Spinal cord (tissue), 10 donors: ENCODE measurements at places on chromosomes 3 and 15. TPM values are rescaled to one million over a fixed set of nuclear protein-coding genes. Genes with fewer than 3 reads are reported as not detected.

The CMSS1 gene
- 28.4 TPM for total RNA-seq

The KCNH8 gene
- 6.9 TPM for total RNA-seq

GRCh38 chr3:78003090-78003489 lies 963.2 kb downstream of the ROBO2 start:
- DNase-seq = no peak

DNA sequence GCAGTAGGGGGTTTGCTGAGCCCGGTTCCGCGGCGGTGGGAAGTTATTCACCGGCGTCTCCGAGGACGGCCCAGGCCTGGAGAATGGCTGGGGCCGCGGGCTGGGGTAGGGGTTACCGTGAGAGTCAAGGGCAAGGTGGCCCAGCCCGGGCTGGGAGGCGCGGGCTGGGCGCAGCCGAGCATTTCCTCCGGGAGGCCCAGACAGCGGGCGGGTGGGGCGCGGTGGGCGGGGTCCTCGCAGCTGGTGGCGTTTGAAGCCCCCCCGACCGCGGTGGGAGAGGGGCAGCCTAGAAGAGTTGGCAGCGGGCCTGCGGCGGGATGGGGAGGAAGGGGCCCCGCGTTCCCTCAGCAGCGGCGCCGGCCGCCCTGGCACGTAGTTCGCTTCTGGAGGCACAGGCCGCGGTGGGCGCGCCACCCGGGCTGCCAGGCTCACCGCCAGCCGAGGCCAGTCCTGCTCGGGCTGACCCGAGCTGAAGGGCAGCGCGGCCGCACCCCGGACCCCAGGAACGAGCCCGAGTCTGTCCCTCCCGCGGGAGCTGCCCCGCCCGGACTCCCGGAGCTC lies 960 bp upstream of the KLF13 start:
- no peak for DNase-seq

- no peak for DNase-seq
Measured at GRCh38 chr3:183664913-183665381, 29.5 kb downstream of the KLHL24 start.

The SNRPN gene
- total RNA-seq = 482 TPM

DNA sequence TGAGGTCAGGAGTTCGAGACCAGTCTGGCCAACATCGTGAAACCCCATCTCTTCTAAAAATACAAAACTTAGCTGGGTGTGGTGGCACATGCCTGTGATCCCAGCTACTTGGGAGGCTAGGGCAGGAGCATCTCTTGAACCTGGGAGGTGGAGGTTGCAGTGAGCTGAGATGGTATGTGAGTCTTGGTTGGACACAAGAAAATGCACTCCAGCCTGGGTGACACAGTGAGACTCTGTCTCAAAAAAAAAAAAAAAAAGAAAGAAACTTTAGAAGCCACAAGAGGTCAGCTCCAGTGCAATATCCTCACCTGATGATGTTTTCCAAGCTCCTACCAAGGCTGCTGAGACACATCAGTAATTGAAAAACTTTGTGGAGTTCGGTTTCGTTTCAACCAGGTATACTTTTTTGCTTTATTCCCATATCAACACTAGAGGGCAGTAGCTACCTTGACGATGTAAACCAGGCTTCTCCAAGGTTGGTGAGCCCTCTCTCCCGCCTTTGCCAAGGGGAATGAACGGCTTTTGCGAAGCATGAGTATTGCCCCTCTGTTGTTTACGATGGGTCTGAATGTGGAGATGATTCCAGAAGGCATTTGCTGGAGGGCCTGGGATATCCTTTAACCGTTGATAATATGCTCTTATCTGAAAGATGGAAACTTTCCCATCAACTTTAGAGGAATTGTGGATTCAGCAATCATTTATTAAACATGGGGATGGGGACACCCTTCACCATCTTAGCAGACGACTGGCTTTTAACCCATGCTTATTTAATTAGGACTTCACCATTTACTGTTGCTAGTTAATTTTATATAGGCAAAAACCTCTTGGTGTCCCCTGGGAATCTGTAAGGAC lies 202.8 kb downstream of the SV2B start:
- peak; percentile 61 for DNase-seq

DNA sequence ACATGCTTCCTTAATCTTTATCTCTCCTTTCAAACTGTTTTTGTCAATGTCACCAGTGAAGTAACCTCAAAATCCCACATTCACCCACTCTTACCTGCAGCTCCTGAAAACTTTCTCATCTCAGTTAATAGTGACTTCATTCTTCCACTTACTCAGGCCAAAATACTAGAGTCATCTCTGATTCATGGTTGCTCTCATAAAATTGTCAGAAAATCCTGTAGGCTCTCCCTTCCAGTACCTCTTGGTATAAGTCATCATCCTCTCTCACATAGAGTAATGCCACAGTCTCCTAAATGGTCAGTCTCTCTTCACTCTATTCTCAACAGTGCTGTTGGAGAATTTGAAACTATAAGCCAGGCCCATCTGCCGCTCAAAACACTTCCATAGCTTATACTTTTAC lies 34.9 kb upstream of the POU1F1 start:
- DNase-seq = no peak

The HTR3E gene
- not detected for total RNA-seq

DNA sequence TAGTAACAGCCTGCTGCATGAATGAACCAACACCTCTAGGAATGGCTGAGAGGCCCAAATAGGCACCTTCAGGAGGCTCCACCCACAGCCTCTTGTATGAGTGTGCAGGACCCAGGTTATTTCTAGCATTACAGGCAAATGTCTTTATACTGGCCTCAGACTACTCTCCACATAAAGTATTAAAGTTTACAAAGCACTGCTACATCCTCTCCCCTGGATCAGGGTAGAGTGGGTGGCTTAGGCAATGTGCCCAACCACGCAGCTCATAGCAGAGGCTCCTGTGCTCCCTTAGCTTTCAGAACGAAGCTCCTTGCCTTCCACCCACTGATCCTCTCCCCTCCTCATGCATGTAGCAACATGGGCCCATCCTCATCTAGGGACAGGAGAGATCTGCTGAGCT lies 16.3 kb downstream of the TMEM43 start:
- no peak for DNase-seq

The DPPA2 gene
- not detected for total RNA-seq

The ATP13A4 gene
- total RNA-seq = 43.9 TPM
